ENCODE measurements at places on chromosomes 7 and 10.
A peak's percentile ranks its signal among the peaks of the same experiment; 100 is the strongest.

GRCh38 chr10:97134110-97134509, 51.6 kb downstream of the SLIT1 start:
- no peaks in the 10 kb centered on the region for H3K36me3 ChIP-seq
- H3K27me3 ChIP-seq, result no peaks in the 10 kb centered on the region
- H3K4me1 ChIP-seq, result no peaks in the 10 kb centered on the region
- H3K4me3 ChIP-seq, result no peak overlapping the region
- no peak for DNase-seq

DNA sequence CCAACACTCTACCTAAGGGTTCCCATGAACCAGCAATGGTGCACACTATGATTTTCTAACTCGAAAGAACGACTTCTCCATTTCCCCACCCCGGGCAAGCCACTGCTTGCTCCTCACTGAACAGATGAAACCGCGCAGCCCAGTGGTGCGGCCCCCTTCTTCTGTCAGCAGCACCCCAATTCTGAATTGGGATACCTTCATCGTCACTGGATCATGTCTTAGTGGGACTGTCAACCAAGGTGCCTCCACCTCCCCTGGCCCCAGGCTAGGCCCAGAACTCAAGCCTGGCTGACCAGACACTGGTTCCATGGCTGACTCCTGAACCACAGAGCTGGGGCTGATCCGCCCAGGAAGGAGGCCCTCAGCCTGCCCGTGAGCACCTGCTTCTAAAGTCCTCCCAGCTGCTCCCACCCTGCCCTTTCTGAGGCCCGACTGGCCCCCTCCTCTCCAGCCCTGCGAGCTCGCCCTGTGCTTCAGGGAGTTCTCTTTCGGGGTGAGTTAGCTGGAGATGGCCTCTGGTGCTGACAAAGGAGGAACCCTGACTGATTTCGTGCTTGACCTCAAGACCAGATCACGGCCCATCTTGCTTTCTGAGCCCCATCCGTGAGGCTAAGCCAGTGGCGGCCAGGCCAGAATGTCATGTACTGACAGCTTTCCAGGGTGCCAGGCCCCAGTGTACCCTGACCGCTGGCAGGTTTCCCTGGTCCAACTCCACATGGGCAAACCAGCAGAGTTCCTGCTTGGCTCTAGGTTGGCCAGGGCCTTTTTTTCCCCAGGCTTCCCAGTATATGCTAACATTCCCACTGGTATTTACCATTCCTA, 44.5 kb downstream of the FAM53B start:
- no peak overlapping the region for H3K4me3 ChIP-seq
- H3K27ac ChIP-seq, result peak overlapping the region; percentile 4
- no peaks in the 10 kb centered on the region for H3K36me3 ChIP-seq
- no peaks in the 10 kb centered on the region for H3K27me3 ChIP-seq

- H3K27me3 ChIP-seq, result no peaks in the 10 kb centered on the region
- no peak for DNase-seq
- H3K36me3 ChIP-seq, result no peaks in the 10 kb centered on the region
- no peak overlapping the region for H3K4me3 ChIP-seq
Observed at GRCh38 chr7:1407892-1408291, 51.4 kb downstream of the MICALL2 start.

- H3K4me1 ChIP-seq, result peaks cover 23% of the 10 kb centered on the region
- peaks cover 45% of the 10 kb centered on the region for H3K36me3 ChIP-seq
- peak overlapping the region; percentile 94 for H3K27ac ChIP-seq
- no peak for DNase-seq
- H3K27me3 ChIP-seq, result peaks cover 7% of the 10 kb centered on the region
Observed at GRCh38 chr7:150325110-150325611, 1.8 kb upstream of the ACTR3C start.

DNA sequence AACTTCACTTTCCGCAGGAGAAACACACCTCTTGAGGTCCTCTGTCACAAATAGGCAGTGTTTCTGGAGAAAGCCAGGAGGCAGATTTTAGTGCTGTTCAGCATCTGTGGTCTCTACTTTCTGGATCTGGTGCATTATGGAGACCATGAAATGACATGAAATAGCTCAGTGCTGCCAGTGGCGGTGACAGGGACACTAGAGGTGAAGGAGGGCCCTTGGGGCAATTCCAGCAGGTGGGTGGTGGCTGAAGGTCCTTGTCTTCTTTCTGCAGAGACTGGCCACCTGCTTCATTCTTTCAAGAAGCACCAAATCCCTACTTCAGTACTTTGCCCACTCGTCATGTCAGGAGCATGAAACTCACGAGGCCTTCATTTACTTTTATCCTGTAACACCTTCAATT, 135.7 kb downstream of the TCF7L2 start:
- H3K27me3 ChIP-seq, result no peaks in the 10 kb centered on the region
- peaks cover 23% of the 10 kb centered on the region for H3K4me1 ChIP-seq
- H3K27ac ChIP-seq, result no peak overlapping the region

DNA sequence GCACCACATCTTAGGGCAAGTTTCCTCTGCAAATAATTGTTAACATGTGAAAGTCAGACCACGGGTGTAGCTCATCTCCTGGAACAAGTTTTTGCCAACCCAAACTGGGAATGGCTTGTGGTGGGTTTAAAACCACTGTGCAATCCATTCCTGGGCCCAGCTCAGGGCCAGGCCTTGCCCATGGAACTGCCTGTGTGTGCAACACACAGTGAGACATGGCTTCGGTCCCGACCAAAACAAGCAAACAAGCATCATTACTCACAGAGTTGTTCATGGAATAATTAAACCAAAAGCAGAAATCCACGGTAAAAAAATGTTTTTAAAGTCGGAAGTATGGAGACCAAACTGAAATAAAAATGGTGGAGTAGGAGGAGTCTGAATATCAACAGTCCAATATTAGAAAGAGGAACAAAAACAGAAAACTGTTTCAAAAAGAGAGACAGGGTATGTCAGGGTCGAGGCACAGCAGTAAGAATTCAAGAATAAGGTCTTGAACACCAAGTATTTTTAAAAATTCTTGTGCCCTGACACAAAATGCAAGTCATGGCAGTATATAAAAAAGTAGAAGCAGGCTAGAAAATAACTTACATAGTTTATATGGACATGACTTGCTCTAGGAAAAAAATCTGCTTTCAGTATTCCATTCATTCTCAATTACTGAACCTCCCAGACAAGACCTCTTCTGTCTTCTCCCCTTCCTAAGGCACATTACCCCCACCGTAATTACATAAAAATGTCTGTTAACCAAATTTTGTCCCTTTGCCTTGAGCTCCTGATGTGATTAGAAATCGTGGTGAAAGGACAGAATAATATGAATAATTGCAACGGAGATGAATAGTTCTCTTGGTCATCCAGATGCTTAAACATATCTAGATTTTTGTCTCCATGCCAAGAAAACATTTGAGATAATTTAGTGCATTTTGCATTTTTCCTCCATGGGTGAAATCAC, 88.4 kb downstream of the FAS start:
- H3K4me1 ChIP-seq, result peaks cover 7% of the 10 kb centered on the region
- DNase-seq, result no peak
- H3K27me3 ChIP-seq, result no peaks in the 10 kb centered on the region
- H3K4me3 ChIP-seq, result no peak overlapping the region
- H3K27ac ChIP-seq, result no peak overlapping the region
- H3K36me3 ChIP-seq, result no peaks in the 10 kb centered on the region

DNA sequence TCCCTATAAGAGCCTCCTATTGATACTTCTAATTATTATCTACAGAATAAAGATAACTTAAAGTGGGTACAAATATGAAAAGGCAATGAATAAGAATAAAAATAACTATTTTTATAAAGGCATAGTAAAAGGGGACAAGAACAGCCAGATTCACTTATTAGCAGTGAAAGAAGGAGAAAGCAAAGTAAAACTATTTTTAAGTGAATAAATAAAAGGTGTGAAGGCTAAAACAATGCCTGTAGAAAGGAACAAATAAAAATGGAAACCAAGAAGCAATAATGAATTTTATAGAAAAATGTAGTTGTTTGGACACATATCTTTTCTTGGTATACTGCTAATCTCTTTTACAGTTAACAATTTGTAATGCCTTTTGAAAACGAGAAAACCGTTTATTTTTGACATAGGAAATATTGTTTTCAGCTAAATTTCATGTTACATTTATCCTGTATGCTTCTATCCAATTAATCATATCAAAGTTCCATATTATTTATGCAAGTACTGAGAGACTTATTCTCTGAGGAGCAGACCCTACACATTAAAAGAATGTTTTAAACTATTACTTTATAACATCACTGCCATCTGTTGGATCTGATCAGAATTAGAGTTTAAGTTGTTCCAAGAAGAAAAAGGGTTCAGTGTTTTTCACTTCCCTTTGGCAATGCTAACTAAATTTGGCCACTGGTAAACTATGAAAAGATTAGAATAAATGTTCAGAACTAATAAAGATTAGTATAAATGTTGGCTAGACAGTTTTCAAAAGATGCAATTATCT, 59.1 kb downstream of the ARMC3 start:
- H3K27me3 ChIP-seq, result no peaks in the 10 kb centered on the region
- no peak for DNase-seq
- no peak overlapping the region for H3K4me3 ChIP-seq
- no peak overlapping the region for H3K27ac ChIP-seq

DNA sequence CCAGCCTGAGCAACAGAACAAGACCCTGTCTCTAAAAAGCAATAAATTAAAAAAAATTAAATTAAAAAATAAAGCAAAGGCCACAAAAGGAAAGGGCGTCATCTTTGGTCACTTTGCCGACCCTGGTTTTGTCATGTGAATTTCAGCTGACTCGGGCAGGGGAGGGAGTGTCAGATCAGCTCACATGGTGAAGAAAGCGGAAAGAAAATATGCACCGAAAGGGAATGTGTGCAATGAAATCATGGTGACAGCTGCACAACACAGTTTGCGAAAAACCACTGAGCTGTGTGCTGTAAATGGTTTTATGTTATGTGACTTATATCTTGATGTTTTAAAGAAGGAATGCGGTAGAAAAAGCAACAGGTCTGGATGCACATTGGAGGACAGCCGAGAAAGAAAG, 39.8 kb downstream of the RCC1L start:
- H3K4me3 ChIP-seq, result no peak overlapping the region
- no peak for DNase-seq
- H3K27me3 ChIP-seq, result no peaks in the 10 kb centered on the region
- no peaks in the 10 kb centered on the region for H3K36me3 ChIP-seq

DNA sequence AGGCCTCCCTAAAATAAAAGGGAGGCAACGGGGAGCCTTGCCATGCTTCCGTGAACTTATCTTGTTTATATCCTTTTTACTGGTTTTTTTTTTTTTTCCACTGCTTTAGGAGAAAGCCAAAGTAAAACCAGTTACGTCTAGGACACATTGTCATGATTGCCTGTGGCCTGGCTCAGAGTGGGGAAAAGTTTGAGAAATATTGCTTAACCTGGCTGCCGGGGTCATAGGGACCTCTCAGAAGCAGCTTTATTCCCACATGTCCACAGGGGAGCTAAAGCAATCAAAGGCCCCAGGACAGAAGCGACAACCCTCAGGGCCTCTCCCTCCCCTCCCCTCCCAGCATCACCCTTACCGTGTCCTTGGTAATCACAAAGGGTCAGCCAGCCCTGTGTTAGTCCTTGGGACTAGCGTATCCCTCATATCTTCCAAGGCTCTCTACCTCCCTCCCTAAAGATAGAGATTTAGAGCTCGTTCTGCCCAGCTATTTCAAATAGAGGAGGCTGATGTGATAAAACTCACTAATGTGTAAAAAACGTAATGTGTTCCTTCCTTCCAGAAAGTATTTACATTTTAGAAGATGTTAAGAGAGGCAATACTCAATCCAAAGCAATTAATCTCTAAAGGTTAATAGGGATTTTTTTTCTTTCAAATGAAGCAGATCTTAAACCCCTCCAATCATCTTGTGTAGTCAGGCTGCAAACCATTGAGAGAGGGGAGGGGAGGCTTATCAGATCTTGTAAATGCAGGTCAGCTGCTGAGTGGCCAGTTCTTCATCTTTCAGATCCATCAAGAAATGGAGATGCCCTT, 64.8 kb upstream of the PRKAR2B start:
- H3K27ac ChIP-seq, result no peak overlapping the region
- no peaks in the 10 kb centered on the region for H3K36me3 ChIP-seq
- no peaks in the 10 kb centered on the region for H3K4me1 ChIP-seq

DNA sequence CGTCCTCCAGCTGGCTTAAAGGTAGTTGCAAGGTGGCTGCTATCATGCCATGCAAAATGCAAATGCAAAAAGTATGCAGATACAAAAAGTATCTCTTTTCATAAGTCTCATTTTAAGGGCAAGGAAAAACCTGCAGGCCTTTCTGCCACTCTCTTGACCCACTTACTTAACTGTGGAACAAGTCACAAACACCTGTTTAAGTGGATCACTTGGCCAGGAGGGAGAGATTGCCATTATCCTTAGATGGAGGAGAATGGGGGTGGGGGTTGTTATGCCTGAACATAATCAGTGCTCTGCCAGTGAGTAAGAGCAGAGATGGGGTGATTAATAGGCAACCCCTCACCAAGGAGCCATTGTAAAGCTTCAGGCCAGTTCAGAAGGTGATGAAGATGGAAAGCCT, 25.1 kb upstream of the HERPUD2 start:
- no peak overlapping the region for H3K27ac ChIP-seq
- no peak overlapping the region for H3K4me3 ChIP-seq
- H3K4me1 ChIP-seq, result no peaks in the 10 kb centered on the region
- no peaks in the 10 kb centered on the region for H3K27me3 ChIP-seq

DNA sequence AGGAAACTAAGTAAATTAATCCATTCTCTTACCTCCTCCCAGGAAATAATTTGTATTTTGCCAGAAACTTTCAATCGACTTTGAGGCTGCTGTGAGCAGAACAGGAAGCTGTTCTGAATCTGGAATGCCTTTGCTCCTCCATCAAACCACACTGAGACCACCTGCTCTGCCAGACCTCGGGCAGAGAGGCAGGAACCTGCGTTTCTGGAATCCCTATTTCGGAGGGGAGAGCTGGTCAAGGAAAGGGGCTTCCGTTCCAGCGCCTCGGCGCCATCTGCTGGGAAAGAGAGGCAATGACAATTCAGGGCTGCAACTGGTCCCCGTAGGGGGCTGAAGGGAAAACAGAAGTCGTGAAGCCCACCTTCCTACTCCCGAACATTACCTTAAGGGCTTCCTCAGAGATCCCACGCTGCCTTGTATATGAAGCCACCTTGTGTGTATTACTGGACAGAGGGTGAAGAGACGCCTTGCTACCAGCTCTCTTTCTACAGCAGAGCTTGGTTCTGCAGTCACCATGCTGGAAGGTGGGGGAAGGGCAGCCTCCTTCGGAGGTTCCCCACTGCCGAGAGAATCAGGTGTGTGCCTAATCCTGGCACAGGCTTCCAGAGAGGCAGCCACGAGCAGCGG, 31.2 kb downstream of the ZNF467 start:
- no peak for DNase-seq
- H3K27ac ChIP-seq, result no peak overlapping the region
- peaks cover 34% of the 10 kb centered on the region for H3K27me3 ChIP-seq

- no peak for DNase-seq
- peaks cover 16% of the 10 kb centered on the region for H3K4me1 ChIP-seq
- no peaks in the 10 kb centered on the region for H3K36me3 ChIP-seq
- no peaks in the 10 kb centered on the region for H3K27me3 ChIP-seq
- no peak overlapping the region for H3K27ac ChIP-seq
Observed at GRCh38 chr10:59622320-59623132, 87.1 kb downstream of the SLC16A9 start.

- no peaks in the 10 kb centered on the region for H3K27me3 ChIP-seq
- H3K27ac ChIP-seq, result no peak overlapping the region
- H3K36me3 ChIP-seq, result no peaks in the 10 kb centered on the region
- no peak overlapping the region for H3K4me3 ChIP-seq
- no peak for DNase-seq
- peaks cover 3% of the 10 kb centered on the region for H3K4me1 ChIP-seq
Observed at GRCh38 chr10:132096863-132097478, 31.2 kb downstream of the JAKMIP3 start.

All from esophagus squamous epithelium (tissue), 5 donors.